ENCODE measurements at places on chromosomes 6 and 20.
A peak's percentile ranks its signal among the peaks of the same experiment; 100 is the strongest.

GRCh38 chr20:41480054-41480770, 113.6 kb upstream of the EMILIN3 start:
- no peak for DNase-seq

- DNase-seq = no peak
These were observed 1.5 kb upstream of the PHIP start for GRCh38 chr6:79079561-79080041.

DNA sequence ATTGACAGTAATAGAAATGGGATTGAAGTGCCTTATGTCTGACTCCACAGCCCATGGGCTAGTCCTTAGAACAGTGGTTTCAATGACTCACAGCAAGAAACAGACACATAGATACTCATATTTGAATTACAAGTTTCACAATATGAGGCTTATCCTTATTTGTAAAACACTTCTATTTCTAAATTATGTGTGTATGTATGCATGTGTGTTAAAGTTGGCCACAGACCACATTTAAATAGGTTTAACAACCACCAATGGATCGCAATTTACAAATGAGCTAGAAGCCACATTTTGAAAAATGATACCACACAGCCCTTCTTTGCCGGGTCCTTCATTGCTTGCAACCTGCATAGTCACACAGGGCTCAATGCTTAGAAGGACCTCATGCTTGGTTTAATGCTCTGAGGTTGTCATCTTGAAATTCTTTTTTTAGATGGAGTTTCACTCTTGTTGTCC, 157.8 kb upstream of the PREP start:
- DNase-seq = no peak

- no peak for DNase-seq
These were observed 159.2 kb downstream of the SYCP2 start for GRCh38 chr20:59774204-59774641.

- DNase-seq = no peak
These were observed 30.2 kb upstream of the GGTLC1 start for GRCh38 chr20:24018796-24019195.

GRCh38 chr6:24910331-24910960, 25.3 kb downstream of the RIPOR2 start:
- DNase-seq = peak; percentile 54

- no peak for DNase-seq
These were observed 28.6 kb downstream of the GABRR2 start for GRCh38 chr6:89286516-89286915.

DNA sequence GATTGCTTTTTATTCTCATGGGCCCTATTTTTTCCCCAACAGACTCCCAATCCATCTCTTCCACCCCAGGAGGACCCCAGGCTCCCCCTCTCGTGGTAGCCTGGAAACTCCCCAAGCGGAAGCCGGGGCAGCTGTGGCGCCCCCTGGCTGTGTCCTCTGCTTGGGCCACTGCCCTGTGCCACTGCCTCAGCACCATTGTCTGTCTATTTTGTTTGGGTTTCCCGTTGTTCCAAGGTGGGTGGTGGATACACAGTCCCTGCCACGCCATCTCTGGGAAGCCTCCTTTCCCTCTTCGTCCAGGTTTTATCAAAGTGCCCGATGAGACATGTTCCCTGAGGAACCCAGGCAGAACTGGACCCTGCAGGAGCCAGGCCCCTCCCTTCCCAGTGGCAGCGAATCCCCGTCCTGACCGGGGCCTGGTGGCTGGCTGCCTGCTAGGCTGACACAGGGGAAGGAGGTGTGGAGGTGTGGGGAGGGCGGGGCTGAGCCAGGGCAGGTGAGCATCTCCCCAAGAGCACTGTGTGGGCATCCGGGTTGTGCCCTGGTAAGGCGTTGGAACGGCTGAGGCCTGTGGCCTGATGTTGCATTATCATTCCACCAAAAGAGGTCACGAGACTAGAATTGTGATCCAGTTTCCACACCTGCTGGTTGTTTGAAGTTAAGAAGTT, 228.2 kb downstream of the CDH4 start:
- DNase-seq = peak; percentile 61

DNA sequence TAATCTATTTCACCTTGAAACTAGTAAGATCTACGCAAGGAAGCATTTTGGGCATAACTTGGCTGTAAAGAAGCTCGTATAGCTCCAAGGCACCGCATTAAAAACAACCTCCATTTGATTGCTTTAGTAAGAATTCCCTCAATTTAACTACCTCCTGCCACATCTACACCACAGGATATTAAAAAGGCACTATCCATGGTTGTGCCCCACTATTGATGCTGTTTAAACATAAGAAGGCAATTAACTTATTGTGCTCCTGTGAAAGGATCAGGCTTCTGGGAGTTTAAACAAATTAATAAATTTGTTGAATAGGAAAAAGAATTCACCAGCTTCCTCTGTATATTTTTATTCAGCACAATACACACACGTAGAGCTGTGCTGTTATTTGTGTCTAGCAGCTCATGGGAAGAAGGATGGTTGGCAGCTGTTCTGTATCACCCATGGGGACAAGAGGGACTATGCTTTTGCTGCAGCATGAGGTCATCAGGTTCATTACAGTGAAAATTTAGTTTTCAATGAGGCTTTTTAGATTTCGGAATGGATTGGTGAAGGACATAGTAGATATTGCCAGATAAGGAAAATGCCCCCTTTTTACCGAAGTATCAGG, 513.3 kb downstream of the HAO1 start:
- DNase-seq = no peak

DNA sequence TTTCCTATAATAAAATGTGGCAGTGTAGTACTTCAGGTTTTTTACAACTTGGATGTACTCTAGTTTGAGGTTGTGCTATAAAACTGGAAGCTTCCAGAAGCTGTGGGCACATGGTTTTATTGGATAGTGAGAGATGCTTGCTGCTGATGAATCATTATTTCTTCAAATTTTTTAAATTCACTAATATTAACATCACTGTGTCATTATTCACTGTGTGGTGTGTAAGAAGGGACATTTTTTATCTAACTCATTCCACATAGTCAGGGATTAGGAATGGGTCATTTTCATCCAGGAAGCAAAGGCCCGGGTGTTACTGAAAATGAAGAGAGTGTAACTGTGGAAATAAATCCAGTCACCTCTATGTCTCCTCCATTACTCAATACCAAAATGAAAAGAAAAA, 421.0 kb downstream of the TENT5A start:
- DNase-seq = no peak

DNA sequence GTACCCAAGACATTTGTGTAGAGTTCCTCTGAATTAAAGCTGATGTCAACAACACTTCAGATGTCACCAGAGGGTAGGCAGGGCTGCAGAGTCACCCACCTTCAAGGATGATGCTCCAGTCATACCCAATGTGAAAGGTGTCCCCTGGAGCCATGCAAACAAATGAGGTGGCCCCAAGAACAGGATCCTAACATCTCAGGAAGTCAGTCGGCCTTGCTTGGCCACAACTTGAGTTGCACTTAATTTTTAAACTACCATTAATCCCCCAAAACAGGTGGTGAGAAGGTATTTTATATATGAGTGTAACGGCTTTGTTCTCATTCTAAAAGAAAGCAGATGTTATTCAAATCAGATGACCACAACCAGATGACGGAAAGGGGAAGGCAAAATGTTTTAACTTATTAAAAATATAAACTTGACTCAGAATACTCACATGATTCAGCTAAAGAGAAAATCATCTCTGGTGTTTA, 21.1 kb upstream of the SERPINB1 start:
- no peak for DNase-seq

- DNase-seq = no peak
These were observed 124.4 kb downstream of the TCP11 start for GRCh38 chr6:35016502-35017321.

DNA sequence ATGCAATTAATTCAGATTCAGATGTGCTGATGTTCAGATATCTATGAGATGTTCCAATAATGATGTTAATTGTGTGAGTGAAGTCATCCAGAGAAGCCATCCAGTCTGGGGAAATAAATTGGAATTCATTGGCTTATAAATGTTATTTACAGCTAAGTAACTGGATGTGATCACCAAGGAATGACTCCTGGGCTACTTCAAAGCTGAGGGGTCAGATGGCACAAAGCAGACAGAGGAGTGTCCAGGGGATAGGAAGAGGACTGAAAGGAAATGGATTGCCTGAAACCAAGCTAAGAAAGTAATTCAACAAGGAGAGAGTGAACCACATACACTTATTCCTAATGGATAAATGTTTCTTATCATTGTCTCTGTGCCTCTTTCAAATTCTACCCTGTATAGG, 4.5 kb upstream of the MLIP start:
- DNase-seq = no peak

GRCh38 chr6:2508071-2508470, 242.7 kb downstream of the MYLK4 start:
- no peak for DNase-seq

- DNase-seq = no peak
These were observed 10.8 kb downstream of the KIAA1755 start for GRCh38 chr20:38249536-38250310.

- DNase-seq = no peak
These were observed 246.2 kb downstream of the HACE1 start for GRCh38 chr6:104613416-104614001.

GRCh38 chr6:127210725-127211124, 55.9 kb upstream of the RNF146 start:
- no peak for DNase-seq

GRCh38 chr6:136763255-136763654, 29.0 kb downstream of the MAP3K5 start:
- DNase-seq = peak; percentile 21

DNA sequence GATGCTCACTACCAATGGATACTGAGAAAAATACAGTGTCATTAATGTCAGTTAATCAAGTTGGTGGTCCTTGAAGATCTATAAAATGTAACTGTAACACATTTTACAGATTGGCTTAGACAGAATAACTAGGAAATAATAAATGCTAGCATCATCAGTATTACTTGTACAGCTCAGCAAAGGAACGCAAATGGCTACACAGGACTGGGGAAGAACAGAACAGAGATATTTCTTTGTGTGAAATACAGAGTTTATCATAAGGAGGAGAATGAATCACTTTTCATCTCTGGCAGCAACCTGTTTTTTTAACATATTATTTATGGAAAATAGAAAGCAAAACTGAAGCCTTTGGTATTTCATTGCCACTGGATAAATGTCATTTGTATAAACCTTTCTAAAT, 8.2 kb upstream of the QKI start:
- peak; percentile 31 for DNase-seq

GRCh38 chr20:61674121-61674520, 391.6 kb downstream of the TAF4 start:
- DNase-seq = no peak

- no peak for DNase-seq
These were observed 9.3 kb downstream of the SLC9A8 start for GRCh38 chr20:49821870-49822331.

- no peak for DNase-seq
These were observed 67.4 kb downstream of the IGF2R start for GRCh38 chr6:160036331-160036695.

GRCh38 chr6:50390416-50390815, 322.9 kb upstream of the TFAP2D start:
- no peak for DNase-seq

- DNase-seq = no peak
These were observed 381.6 kb downstream of the UTRN start for GRCh38 chr6:144666781-144667180.

GRCh38 chr20:18267815-18268214, 20.5 kb upstream of the ZNF133 start:
- DNase-seq = no peak

GRCh38 chr20:1313236-1313964, 15.5 kb downstream of the SDCBP2 start:
- peak; percentile 50 for DNase-seq

DNA sequence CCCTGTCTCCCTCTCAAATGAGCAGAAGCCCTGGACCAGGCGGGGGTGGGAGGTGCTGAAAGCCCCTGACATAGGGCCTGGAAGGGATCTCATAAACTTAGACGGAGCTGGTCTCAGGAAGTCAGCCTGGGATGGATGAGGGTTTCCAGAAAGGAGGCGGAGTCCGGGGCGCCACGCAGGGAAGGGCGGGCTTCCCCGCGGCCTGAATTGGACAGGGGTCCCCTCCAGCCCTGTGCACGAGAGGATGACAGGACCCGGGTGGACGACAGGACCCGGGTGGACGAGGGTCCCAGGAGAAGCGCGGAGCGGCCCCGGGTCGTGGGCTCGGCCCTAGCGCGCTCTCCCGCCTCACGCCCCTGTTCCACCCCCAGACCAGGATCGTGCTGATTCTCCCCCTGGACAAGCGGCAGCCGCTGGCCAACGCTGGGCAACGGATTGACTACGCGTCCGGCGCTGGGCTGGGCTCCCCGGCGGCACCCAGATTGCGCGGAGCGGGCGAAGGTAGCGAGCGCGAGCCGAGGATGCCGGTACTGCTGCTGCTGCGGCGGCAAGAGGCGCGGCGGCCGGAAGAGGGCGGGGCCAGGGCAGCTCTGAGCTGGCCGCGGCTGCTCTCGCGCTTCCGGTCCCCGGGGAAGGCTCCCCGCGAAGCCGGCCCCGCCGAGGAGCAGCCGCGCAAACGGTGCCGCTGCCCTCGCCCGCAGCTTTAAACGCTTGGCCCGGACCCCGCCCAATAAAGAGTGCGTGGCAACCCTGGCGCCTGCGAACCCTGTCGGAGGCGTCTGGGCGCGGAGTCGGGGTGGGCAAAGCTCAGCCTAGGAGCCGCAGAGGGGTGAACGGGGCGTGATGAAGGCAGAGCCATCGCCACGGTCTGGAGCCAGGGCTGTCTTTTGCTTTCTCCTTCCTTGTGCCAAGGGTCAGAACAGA, 1.3 kb downstream of the C20orf144 start:
- DNase-seq = peak; percentile 91

GRCh38 chr6:83879746-83880145, 20.3 kb downstream of the CYB5R4 start:
- DNase-seq = no peak

DNA sequence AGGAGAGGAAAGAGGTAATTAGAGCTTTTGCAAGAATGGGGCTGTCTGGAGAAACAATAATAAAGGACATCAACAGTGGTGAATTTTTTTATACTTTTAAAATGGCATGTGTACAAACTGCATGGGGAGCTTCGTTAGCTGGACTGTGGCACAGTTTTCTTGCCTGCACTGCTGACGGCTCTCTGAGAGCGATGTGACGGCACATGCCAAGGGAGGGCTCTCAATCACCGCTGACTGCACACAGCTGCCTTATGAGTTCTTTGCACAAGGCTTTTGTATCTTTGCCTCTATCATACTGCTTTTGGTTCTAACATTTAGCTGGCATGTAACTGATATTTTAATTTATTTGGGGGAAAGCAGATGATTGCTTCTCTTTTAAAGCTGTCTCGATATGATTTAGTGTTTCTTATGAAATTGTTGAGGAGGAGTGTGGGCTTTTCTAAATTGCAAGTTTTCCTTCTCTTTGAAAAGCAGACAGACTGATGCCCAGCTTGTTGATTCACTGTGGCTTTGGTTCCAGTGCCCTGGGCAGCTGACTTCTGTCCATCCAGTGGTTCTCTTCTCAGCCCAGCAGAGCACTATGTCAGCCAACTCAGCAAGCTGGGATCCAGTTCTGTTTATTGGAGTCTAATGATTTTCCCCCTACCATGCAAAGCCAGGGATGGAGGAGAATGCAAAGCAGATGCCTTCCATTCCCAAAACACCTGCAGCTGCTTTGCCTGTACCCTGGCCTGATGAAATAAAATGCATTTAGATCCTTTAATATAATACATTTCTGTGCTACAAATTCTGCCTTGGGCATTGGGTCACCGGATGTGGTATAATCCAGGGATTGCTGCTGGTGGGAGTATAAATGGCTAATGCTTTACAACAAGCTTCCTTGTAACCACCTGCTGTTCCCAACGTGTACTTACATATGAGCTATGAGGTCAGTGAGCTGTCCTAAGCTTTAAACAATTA, 323.9 kb downstream of the ZFAND3 start:
- no peak for DNase-seq

All from RPMI8226 (cell line).